ENCODE measurements at places on chromosomes 1 and 21. TPM values are rescaled to one million over a fixed set of nuclear protein-coding genes. Genes with fewer than 3 reads are reported as not detected.

DNA sequence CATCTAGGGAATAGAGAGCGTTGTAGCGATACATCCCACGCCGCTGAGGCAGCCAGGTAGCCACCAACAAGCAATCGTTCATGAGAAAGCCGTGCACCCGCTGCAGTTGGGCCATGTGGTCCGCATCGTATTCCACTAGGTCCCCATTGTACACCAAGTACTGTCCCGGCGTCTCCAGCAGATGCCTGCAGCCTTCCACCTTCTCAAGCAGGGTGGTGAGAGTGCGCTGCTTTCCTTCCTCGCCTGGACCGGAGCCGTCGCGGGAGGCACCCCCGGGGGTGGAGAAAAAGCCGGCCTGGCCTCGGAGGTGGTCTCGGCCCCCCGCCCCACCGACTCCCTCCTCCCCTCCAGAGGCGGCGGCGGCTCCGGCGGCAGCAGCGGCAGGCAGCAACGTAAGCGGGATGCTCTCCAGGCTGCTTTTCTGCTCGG lies 595 bp downstream of the EXOC8 start:
- DNase-seq = no peak

DNA sequence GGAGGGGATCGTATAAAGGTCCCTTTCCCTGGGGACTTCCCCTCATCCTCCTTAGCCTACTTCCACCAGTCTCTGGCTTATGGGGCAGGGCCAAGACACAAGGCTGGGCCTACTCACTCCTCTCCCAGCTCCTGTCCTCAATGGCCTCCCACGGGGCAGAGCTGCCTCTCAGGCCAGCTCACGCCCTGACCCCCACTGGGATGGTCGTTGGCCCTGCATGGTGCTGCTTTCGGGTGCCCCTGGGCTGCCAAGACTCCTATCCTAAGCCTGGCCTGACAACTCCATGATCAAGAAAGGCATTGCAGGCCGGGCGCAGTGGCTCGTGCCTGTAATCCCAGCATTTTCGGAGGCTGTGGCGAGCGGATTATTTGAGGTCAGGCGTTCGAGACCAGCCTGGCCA lies 6.2 kb downstream of the CPLANE2 start:
- DNase-seq = no peak

Gene GSTM5
- 6.1 TPM for polyA plus RNA-seq

DNA sequence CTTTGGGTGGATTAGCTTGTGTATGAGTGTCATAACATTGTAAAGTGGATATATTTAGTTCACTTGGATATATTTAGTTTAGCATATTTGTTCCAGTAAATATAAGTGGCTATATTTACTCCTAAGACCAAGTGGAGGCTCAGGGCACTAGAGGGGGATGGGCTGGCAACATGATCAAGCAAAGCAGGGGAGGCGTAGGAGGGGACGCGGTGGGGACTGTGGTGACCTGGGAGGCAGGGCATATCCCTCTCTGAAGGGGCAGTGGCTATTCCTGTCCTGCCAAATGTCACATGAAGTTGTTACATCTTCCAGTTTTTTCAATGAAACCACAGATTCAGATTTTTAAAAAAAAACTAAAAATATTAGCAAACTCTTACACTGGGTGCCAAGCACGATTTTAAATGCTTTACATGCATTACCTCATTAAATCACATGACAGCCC lies 51.9 kb upstream of the EDN2 start:
- no peak for DNase-seq

Gene GPR37L1
- polyA plus RNA-seq = not detected

DNA sequence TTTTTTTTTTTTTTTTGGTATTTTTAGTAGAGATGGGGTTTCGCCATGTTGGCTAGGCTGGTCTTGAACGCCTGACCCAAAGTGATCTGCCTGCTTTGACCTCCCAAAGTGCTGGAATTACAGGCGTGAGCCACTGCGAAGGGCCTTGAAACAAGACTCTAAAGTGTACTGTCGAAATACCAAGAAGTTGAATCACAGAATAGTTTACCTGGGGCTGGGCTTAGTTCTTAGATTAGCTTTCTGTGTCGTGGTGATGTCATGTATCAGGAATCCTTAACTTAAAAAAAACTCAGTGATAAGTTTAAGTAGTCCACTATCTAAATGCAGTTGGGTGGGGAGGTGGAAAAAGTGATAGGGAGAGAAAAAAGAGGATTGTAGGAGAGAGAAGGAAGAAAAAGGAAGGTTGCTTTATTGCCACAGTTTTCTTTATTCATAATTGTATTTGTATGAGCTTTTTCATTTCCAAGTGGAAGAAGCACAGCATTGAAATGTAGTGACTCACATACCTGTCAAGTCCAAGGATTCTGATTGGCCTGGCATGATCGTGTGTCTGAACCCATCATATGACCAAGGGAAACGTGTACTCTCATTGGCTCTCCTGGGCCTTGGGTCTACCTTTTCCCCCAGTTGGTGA lies 13.4 kb downstream of the ITSN1 start:
- peak; percentile 72 for DNase-seq

Data from fibroblast of lung (primary cell).